ENCODE measurements at places on chromosomes 5 and 9.

- peak; percentile 21 for DNase-seq
Observed at GRCh38 chr5:95892784-95893354, 68.8 kb downstream of the ELL2 start.

DNA sequence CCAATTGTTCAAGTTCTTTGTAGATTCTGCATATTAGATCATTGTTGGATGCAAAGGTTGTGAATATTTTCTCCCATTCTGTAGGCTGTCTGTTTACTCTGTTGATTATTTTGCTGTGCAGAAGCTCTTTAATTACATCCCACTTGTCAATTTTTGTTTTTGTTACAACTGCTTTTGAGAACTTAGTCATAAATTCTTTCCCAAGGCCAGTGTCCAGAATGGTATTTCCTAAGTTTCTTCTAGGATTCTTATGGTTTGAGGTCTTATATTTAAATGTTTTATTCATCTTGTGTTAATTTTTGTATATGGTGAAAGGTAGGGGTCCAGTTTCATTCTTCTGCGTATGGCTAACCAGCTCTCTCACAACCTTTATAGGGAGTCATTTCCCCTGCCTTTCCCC, 116.5 kb downstream of the CPLANE1 start:
- no peak for DNase-seq

DNA sequence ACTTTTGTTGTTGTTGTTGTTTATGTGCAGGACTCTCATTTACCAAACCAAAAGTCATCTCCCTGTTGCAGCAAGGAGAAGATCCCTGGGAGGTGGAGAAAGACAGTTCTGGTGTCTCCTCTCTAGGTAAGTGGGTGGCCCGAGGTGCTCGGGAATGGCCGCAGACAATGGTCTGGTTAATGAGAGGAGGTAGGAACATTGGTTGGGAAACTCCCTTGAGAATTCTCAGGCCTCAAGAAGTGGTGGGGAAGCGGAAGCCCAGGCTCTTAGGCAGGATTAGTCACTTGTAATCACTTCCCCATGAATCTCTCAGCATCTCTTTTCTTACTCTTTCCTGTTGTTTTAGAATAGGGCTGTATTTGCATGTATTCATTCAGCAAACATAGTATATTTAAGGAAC, 7.2 kb downstream of the ZNF354B start:
- no peak for DNase-seq

DNA sequence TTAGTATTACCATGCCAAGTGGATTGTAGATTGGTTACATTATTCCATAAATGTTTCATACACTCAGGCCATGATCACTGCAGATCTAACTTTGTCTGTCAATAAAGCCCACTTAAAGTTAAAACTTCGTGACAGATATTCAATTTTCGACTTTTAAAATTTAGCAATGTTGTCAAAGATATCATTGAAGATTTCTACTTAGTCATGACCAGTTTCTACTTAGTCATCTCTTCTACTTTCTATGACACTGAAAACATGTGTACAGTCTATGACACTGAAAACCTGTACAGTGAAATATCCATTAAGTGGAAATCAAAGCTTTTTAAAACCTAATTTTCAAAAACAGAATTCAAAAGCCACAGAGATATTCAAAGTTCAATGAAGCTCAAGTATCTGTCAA, 258.2 kb downstream of the MCTP1 start:
- DNase-seq = no peak

DNA sequence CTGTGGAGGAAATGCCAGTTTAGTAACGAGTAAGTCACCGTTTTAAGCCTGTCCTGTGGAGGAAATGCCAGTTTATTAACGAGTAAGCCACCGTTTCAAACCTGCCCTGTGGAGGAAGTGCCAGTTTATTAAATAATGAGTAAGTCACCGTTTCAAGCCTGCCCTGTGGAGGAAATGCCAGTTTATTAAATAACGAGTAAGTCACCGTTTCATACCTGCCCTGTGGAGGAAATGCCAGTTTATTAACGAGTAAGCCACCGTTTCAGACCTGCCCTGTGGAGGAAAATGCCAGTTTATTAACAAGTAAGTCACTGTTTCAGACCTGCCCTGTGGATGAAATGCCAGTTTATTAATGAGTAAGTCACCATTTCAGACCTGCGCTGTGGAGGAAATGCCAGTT, 18.9 kb upstream of the PDCD6 start:
- no peak for DNase-seq

DNA sequence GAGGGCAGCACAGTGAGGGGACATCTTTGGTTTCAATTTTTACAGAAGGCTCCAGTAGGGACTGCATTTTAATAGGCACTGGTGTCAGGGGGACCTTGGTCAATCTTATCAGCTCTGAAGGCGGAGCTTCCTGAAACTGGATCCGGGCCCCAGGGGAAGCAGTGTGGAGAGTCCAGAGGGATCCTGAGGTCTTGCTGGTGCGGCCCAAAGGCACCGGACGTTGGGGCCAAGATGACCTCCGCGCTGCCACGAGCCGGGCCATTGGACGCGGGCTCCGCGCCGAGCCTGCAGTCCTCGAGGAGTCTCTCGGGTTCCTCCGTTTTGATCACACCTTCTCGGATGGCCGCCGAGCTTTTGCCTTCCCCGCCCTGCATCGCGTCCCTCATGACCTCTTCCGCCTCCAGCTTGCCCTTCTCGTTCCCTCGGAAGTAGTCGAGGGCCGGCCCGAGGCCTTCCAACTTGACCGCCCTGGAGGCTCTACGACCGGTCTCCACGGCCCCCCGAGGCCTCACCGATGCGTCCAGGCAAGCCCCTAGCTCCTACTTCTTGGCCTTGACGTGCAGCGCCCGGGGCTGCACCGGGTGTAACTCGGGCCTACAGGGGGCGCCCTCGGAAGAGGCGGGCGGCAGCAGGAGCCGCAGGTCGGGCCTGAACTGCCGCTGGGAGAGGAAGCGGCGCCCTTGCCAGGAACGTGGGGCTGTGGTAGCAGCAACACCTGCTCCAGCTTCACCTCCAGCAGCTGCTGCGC, 18.8 kb downstream of the C5orf52 start:
- no peak for DNase-seq

GRCh38 chr9:131092548-131093440, 3.5 kb upstream of the AIF1L start:
- DNase-seq = no peak

DNA sequence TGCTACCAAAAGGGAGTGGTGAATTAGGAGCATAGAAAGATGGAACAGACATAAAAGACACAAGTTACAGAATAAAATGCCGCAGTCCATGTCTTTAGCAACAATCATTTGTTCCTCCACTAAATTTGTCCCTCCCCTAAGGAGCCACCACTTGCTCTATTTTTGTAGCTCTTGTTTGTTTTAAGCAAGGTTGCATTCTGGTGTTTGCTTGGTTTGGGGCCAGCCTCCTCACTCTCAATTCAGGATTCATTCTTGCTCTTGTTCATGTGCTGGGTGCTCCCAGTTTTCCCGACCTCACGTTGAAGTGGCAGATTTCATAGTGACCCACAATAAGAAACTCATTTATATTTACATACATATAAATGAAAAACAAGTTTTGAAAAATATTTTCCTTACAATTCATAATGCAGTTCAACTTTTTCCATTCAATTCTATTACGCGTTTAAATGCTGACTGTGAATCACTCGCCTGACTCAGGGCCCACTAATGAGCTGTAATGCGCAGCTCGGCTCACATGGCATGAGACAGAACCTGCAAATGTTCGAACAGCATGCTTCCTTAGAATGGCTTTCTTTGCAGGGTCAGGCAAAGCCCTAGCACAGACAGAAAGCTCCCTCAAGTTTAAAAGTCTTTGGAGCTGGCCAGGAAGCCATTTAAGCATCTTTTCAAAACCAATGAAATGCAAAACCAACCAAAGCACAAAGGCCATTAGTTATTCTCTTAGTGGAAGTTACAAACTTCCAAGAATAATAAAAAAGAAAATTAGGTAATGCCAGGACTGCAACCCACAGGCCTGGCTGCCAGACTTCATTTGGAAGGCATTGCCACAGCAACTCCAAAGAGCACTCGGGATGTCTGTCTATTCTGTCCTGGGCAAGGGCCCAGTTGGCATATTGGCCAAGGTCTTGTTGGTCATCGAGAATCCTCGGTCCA, 41.7 kb downstream of the RETREG1 start:
- peak; percentile 36 for DNase-seq
